ENCODE measurements at places on chromosomes 13 and 19.

- DNase-seq: peak; percentile 18
Observed at GRCh38 chr19:52237771-52238400, 31.5 kb upstream of the ZNF766 start.

DNA sequence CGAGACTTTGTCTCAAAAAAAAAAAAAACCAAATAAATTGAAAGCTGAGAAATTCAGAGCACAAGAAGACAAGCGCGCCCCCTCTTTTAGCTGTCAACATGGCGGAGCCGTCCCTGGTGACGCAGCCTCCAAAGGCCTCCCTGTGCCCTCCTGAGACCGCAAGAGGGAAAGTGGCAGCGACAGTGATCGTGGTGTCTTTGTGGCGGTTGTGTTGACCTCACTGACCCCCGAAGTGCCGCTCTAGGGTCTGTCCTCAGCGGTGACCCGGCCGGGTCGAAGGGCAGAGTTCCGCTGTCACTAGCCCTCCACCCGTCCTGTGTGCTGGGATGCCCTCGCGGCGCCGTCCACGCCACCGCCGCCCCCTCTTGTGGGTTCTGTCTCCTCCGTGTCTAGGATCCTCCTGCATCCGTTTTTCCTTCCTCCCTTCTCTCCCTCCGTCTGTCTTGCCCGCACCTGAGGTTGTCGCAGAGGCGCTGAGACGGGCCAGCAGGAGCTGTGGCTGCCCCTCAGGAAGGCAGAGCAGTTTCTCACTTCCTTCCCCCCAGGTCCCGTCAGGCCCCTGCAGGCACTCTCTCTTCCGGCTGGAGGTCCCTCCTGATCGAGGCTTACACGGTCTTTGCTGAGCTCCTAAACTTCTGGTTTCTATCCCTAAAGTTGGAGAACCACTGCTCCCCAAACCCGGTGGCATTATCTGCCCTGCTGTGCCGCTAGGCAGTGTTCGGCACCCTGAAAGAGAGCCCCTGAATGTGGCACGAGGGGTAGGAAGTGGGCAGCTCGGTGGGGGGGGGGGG is 7.2 kb downstream of the UHRF1 start:
- DNase-seq: no peak

GRCh38 chr19:47272448-47273312 is 2.0 kb upstream of the INAFM1 start:
- DNase-seq: no peak

DNA sequence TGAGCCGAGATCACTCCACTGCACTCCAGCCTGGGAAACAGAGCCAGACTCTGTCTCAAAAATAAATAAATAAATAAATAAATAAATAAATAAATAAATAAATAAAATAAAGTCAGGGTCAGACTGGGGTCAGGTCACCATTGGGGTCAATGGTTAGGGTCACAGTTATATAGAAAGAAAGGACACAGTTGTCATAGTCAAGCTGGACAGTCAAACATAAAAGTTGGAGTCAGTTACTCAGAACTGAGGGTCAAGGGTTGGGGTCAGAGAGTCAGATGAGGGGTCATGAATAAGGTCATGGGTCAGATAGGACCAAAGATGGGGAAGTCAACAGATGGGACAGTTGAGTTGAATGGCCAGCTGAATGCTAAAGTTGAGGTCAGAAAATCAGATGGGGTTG is 16.7 kb upstream of the EPOR start:
- no peak for DNase-seq

GRCh38 chr19:13001502-13002165 is 6.4 kb downstream of the NFIX start:
- DNase-seq: no peak

DNA sequence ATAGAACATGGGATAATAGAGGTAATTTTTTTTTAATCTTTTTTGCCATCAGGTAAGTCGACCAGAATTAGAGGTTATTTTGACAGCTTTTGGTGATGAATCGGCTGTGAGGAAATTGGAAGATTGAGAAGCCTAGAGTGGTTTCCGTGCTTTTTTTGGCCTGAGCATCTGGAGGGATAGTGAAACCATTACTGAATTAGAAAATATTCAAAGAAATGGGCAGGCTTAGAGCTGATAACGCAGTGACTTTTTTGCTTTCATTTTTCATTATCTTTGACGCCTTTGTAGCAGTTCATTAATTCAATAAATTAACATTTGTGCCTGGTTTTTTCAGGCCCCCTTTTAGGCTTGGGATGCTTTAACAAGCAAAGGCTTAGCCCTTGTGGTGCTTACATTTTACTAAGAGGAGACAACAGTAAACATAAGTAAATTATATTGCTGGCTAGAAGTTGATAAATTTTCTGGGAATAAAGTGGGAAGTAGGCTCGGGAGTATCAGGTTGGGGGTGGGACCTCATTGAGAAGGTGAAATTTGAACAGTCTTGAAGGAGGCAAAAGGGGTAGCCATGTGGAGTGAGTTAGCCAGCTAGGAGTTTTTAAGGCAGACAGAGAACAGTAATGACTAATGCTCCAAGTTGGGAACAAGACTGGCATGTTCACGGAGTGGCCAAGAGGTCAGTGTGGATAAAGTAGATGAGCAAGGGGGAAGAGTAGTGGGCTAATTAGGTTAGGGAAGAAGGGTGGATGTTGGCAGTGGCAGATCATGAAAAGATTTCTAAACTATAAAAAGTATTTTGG is 36.5 kb downstream of the GTF2F2 start:
- DNase-seq: no peak

GRCh38 chr19:5870986-5871394 is 650 bp upstream of the FUT5 start:
- no peak for DNase-seq

- DNase-seq: no peak
Observed at GRCh38 chr13:35953537-35954206, 177.5 kb downstream of the DCLK1 start.

GRCh38 chr13:87444135-87444534 is 227.0 kb upstream of the SLITRK5 start:
- no peak for DNase-seq

DNA sequence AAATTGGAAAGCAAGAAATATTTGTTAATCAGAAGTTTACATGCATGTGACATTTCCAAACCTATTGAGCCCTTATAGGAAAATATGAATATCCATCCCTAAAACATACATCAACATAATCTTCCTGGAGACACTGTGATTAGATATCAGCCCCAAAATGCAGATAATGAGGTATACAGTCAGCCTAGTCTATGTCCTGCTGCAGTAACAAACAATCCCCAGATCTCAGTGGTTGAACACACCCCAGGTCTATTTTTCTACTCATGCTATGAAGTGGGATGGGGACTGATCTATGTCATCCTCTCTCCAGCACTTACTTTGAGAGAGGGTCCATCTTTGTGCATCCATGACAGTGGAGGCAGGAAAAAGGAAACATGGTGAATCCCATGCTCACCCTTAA is 31.2 kb downstream of the CACNA1A start:
- no peak for DNase-seq

GRCh38 chr13:103883698-103884097 is 817.5 kb upstream of the SLC10A2 start:
- no peak for DNase-seq

DNA sequence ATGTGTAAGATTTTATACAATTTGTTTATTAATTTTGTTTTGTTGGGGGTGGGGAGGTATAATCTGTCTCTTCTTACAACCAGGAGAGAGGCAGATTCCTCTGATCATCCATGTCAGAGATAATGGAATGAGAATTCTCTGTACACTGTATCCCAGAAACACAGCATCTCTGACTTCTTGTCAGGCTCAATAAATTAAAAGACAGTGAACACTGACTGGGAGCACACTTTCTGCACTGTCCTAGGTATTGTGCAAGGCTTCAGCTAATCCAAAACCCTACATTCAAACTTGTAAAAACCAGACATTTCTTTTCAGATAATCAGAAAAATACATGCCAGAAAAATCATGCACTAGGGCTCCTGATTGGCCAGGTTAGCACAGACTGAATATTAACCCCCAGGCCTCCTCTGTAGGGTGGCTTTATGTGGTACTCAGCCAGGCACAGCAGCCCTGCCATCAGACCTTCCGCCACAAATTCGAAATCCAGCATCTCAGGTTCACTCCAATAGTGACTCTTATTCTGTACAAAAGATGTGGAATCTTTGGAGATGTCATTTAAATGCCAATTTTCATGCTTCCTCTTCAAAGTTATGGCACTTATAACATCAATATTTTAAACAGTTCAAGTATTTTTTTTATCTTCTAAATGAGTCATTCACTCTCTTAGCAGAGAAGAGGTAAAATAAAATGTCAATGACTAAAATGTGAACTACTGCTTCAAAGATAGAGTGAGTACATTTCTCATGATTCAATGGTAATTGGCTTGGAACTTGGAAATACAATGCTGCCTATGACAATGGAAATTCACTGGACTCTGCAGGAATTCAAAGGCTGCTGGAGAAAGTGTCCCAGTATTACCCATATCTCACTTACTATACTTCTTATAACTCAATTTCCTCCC is 211.5 kb downstream of the KLF12 start:
- DNase-seq: no peak

DNA sequence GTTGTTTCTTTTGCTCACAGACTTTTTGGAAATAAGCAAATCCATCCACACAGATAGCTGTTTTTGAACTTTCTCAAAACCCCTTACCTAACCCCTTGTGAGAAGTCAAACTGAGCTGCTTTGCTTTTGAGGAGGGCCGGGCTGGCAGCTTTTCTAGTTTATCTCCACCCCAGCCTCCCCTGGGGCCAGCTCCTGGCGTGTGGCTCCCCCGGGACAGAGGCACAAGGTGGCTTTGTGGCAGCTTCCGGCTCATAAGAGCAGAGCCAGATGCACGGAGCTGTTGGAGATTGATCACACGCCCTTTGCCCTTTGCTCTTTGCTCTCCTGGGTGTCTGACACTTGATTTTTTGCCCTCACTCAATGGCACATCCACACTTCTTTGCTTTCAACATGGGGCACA is 24.9 kb upstream of the RNF113B start:
- no peak for DNase-seq

DNA sequence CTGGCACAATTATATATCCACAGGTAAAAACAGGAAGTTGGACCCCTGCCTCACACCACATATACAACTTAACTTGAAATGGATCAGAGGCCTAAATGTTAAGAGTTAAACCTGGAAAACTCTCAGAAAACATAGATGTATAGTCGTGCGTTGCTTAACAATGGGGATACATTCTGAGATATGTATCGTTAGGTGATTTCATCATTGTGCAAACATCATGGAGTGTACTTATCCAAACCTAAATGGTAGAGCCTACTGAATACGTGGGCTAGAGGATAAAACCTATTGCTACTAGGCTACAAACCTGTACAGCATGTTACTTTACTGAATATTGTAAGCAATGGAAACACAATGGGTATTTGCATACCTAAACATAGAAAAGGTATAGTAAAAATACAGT is 14.8 kb upstream of the CALM3 start:
- DNase-seq: no peak

GRCh38 chr13:51856027-51856736 is 5.6 kb upstream of the CCDC70 start:
- no peak for DNase-seq

DNA sequence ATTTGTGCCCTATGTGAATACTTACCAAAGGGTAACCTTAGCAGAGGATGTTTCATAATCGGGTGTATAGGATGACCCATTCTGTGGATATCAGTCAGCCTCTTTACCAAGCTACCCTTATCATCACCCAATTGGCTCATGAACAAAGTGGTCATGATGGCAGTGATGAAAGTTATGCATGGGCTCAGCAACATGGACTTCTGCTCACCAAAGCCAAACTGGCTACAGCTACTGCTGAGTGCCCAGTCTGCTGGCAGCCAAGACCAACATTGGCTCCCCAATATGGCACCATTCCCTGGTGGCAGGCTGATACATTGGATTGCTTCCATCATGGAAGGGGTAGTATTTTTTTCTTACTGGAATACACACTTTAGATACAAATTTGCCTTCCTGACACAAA is 5.7 kb upstream of the ZNF461 start:
- DNase-seq: no peak

DNA sequence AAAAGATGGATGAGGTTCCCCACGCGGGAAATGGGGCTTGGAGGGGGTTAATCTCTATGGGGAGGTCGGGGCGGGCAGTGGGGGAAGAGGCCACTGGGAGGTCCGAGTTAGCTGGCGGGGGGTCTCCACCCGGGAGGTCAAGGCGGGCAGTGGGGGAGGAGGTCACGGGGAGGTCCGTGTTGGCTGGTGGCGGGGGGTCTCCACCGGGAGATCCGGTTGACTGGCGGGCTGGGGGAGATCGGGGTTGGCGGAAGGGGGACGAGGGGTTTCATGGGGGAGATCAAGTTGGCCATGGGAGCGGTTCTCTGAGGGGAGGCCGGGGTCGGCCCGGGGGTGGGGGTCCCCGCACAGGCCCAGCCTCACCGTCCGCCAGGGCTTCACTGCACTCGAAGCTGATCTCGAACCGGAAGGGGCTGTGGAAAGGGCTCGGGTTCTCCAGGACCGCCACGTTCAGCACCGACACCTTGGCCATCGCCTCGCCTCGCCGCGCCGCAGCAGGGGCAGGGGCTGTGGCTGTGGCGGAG is 342 bp downstream of the ASF1B start:
- no peak for DNase-seq

- no peak for DNase-seq
Observed at GRCh38 chr13:69450245-69450644, 657.4 kb upstream of the ATXN8OS start.

DNA sequence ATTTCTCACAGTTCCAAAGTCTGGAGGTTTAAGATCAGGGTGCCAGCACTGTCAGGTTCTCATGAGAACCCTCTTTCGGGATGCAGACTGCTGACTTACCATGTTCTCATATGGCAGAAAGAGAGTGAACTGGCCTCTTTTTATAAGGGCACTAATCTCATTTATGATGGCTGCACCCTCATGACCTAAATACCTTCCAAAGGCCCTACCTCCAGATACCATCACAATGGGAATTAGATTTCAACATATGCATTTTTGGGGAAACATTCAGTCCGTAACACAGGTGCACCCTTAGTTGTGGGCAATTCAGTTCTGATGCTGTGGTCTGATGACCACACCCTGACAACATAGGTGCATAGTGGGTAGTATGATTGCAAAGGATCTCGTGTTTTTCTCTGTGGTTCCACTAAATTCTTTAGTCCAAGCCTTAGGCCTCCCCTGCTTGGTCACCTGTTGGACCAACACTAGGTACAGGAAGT is 33.3 kb downstream of the GARRE1 start:
- no peak for DNase-seq

GRCh38 chr13:99145461-99145860 is 55.2 kb upstream of the UBAC2 start:
- no peak for DNase-seq
